ENCODE measurements at places on chromosomes 3 and 15. TPM values are rescaled to one million over a fixed set of nuclear protein-coding genes. Genes with fewer than 3 reads are reported as not detected.

SLC24A5 gene
- total RNA-seq = 3.6 TPM

- DNase-seq = no peak
Observed at GRCh38 chr15:29873264-29873663, 51.0 kb upstream of the TJP1 start.

ATRIP gene
- 4.8 TPM for total RNA-seq

PARP9 gene
- total RNA-seq = 12.8 TPM

DNA sequence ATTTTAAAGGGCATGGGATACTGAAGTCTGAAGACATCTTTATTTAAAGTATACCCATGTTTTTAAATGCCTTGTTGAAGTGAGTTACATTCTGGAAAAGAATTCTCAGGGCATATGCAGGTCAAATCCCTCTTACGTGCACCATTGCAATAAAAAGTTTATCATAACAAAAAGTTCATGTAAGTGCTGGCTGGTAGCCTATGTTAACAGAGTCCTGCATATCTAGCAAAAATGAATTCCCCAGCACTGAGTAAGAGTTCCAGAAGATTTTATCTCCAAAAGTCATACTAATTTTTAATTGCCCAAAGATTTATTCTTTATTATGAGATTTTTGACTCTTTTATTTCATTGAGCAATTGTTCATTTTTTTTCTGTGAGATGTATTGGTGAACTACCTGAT is 104.7 kb upstream of the ROBO1 start:
- no peak for DNase-seq

- DNase-seq = no peak
Observed at GRCh38 chr3:38100498-38100897, 36.4 kb downstream of the ACAA1 start.

DNA sequence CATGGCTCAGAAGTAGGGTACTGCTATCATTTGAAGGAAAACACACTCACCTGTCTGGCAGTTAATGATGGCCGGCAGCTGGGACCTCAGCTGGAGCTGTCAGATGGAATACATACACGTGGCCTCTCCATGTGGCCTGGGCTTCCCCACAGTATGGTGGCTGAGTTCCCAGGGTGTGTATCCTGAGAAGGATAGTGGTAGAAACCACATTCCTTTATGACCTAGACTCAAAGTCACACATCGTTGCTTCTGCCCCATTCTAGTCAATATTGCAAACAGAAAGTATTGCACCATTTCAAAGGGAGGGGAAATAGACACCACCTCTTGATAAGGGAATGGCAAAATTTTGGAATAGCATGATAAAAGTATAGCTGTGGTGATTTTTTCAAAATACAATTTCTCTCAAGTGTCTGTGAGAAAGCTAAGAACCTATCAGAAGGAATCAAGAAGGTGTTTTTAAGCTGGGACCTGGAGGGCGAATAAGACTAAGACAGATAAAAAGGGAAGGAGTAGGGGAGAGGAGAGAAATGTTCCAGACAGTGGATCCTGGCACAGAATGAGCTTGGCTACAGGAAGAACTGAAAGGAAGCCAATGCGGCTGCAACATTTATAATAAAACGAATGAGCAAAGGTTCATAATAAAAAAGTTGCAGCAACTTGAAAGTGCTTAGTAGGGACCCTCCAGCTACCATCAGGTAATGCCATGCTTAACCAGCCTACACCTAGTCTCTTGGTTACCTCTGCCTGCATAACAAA is 40.1 kb upstream of the GALNT15 start:
- no peak for DNase-seq

GRCh38 chr15:62639432-62639831 is 403.1 kb upstream of the TPM1 start:
- no peak for DNase-seq

TICRR gene
- 2.4 TPM for total RNA-seq

DNA sequence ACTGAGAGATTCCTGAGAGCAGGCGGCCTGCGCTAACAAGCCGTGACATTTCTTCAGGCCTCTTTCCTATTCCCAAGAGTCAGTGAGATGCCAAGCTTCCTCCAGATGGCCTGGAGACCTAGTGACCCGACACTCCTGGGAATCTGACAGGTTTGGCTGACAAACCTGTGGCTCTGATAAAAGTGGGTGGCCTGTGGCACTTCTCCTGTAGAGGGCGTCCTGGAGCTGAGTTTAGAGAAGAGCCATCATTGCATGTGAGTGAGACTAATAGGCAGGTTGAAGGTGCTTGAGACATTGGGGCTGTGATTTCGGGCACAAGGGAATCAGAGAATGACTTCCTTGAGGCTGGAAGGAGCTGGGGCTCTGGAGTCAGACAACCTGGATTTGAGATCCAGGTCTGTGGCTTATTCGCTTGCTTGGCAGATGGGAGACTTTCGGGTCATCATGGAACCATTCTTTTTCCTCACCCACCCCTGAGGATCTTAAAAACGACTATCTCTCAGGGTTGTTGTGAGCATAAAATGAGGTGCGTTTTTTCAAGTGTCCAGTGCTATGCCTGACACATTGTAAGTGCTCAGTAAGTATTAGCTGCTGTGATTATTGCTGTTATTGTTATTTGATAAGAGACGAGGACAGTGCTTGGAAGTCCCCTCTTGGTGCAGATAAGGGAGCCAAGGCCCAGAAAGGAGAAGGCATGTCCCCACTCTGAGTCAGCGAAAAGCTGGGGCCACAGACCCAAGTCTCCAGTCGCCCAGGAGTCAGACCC is 77.2 kb downstream of the SCN10A start:
- no peak for DNase-seq

DNA sequence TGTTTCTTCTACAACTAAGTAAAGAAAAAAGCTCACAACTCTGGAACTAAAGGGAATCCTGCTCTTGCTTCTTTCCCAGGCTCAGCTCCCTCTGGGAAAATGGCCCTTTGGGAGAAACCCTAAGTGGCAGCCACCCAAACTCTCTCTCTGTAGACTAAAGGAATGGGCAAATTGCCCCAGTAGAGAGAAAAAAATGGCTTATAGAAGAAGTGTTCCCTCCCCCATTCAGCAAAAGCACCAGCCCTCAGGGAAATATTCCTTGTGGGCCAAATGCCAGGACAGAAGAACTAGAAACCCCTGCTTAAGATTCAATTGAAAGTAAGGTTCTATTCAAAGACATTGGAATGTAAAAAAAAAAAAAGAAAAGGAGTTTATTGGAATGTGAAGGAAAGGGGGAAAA is 603.7 kb upstream of the ALCAM start:
- no peak for DNase-seq

NTRK3 gene
- total RNA-seq = 7.2 TPM

NGLY1 gene
- total RNA-seq = 29.5 TPM

MUC20 gene
- 2.5 TPM for total RNA-seq

GRCh38 chr3:162971715-162972114 is 1475.1 kb downstream of the OTOL1 start:
- no peak for DNase-seq

- DNase-seq = no peak
Observed at GRCh38 chr3:150327678-150328653, 80.1 kb upstream of the TSC22D2 start.

C2CD4A gene
- not detected for total RNA-seq

GABRG3 gene
- 0.89 TPM for total RNA-seq

CD86 gene
- 6.8 TPM for total RNA-seq

CYP8B1 gene
- total RNA-seq = not detected

- DNase-seq = no peak
Observed at GRCh38 chr3:189827108-189827507, 195.9 kb downstream of the TP63 start.

SPPL2A gene
- total RNA-seq = 40.7 TPM

DNA sequence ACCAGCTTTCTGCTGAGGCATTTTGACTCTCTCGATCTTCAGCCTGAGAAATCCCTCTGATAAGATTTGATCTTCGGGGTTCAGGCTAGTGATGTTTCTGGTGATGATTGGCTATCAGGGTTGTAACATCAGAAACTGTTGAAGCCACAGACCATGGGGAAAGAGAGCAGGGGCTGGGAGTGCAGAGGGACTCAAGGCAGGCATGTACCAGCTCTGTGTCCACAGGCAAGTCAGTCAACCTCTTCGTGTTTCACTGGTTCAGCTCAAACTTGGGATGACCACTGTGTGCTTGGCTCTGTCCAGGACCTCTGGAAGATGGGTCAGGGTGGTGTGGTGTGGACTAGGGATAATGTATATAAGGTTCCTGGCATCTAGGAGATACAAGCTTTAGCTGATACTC is 116.5 kb downstream of the EEFSEC start:
- no peak for DNase-seq

Measured in skin of body (tissue), 3 donors.